ENCODE measurements at places on chromosomes 7 and 10.

GRCh38 chr7:107591421-107591820 lies 11.4 kb downstream of the BCAP29 start:
- DNase-seq = no peak

GRCh38 chr7:44574287-44574872 lies 672 bp upstream of the DDX56 start:
- DNase-seq = no peak

- no peak for DNase-seq
Observed at GRCh38 chr10:20582041-20582440, 315.1 kb downstream of the NEBL start.

DNA sequence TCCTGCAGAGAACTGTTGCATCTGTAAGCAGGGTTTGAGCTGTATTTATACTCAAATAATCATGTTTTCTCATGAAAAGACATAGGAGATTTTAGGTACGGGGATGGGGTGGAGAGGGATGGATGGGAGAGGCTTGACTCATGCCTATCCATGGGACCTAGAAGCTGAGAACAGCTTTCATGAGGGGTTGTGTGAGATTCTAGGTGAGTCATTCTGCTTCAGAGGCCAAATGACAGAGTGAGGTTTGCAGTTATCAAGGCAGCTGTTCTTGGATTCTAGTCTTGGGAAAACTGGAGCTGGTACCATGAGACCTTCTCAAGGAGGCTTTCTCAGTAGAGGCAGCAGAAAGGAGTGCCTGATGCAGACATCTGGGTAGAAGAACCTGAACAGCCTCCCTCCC lies 746.9 kb downstream of the TYW1 start:
- DNase-seq = no peak

DNA sequence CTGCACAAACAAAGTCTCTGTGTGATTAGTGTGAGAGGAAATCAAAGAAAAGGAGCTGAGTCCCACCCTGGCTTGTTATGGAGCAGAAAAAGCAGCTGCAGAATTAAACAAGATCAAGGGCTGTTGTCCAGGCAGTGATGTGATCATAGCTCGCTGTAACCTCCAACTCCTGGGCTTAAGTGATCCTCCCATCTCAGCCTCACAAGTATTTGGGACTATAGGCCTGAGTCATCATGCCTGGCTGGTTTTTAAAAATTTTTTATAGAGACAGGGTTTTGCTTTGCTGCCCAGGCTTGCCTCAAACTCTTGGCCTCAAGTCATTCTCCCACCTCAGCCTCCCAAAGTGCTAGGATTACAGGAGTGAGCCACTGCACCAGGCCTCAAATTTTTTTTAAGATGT lies 88.9 kb downstream of the IPMK start:
- no peak for DNase-seq

- DNase-seq = no peak
Observed at GRCh38 chr7:158781974-158782664, 47.2 kb downstream of the ESYT2 start.

- no peak for DNase-seq
Observed at GRCh38 chr7:116310141-116310540, 99.8 kb downstream of the TES start.

GRCh38 chr10:4839353-4839752 lies 13.3 kb downstream of the AKR1E2 start:
- DNase-seq = no peak

GRCh38 chr7:74575083-74575784 lies 82.3 kb upstream of the GTF2I start:
- no peak for DNase-seq

- peak; percentile 86 for DNase-seq
Observed at GRCh38 chr7:38682606-38683005, 51.4 kb upstream of the AMPH start.

- DNase-seq = peak; percentile 68
Observed at GRCh38 chr7:18975689-18976280, 141.7 kb downstream of the TWIST1 start.

DNA sequence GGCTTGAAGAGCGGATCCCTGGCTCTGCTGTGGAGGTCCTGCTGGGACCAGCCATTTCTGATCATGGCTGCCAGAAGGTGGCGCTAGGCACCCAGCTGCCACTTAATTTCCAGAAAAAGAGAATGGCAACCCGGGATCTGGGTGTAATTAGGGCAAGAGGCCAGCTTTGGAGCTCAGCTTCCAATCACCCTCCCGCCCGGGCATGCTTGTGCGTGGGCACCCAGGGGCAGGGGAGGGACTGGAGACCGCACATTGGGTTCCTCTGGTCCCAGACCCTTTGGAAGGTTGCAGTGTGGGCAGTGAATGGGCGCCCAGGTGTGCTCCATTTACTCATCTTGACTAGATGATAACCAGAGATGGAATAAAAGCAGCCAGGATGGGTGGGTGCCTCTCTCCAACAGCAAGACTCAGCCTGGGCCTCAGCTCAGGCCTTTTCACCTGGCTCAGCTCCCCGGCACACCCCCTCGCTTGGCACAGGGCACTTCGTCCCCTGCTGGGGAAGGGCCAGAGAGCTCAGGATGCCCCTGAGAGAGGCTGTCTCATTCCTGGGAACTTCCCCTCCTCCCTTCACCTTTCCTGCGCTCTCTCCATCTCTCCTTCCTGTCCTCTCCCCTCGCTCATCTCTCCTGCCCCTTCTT lies 14.7 kb downstream of the FAM241B start:
- DNase-seq = no peak

DNA sequence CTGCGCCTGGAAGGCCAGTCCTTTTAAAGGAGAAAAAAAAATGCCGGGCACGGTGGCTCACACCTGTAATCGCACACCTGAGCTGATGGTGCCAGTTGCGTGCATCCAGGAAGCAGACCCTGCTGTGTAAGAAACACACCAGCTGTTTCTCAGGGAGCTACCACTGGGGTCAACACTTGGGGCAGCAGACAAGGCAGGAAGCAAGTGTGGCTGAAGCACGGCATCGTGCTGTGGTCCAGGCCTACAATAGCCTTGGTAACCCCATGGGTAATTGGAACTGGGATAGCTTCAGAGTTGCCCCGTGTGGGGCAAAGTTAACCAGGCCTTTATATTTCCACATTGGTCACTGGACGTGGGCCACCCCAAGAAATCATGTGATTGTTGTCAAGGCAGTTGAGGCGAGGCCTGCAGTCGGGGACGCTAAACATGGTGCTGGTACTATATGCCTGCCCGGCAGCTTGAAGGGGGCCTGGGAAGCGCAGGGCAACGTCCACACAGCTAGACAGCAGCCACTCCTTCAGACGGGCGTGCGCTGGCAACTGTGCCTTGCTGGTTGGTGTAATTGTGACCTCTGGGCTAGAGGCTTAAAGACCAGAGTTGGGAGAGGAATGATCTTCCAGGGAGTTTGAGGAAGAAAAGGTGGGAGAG lies 2.5 kb upstream of the TACR2 start:
- DNase-seq = no peak

- no peak for DNase-seq
Observed at GRCh38 chr10:130729876-130730275, 581.6 kb downstream of the TCERG1L start.

GRCh38 chr7:129188372-129188891 lies at the start of gene SMO:
TSS of gene SMO (plus strand) at chr7:129188633. CDS start at chr7:129189152, 519 bp downstream.
- no peak for DNase-seq

DNA sequence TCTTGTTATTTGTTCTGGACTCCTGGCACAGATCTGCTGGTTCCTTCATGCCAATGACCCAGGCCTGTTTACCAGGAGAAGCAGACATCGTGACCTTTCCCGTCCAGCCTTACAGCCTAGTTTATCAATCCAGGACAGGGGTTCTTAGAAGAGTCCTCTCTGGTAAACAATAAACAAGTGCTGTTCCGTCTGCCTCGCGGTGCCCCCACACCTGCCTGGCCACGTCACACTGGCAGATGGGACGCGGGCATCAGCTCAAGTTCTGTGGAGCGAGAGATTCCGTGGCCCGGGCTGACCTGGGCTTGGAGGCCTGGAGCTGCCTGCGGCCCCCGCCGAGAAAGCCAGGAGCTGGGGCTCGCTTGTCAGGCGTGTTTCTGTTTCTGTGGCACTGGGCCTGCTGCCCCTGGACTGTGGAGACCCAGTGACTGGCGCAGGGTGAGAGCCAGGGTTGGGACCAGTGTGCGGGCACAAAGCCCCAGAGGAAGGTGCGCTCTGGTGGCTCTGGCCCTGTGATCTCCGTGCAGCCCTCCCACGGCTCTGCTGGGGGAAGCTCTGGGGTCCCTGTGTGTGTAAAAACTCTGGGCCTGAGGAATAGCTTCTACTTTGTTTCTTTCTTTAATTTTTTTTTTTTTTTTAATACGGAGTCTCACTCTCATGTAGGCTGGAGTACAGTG lies 28.4 kb upstream of the PFKFB3 start:
- no peak for DNase-seq

DNA sequence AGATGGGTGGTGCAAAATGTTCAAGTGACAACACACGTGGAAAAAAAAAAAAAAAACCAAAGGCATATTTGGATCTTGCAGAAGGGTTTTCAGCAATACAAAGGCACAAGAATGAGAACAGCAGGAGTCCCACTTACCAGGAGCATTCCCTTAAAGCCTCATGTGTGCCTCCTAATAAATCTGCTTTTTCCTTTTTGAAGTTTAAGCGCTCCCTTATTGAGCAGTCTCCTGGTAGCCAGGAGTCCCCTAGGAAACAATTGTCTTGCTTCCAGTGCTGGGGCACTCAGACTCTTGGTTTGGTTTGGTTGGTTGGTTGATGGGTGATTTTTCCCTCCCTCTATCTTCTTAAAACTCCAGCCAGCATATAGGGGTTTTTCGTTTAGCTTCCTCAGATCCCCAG lies 321.8 kb upstream of the NFE2L3 start:
- no peak for DNase-seq

GRCh38 chr7:41696323-41696916 lies 6.5 kb downstream of the INHBA start:
- no peak for DNase-seq

DNA sequence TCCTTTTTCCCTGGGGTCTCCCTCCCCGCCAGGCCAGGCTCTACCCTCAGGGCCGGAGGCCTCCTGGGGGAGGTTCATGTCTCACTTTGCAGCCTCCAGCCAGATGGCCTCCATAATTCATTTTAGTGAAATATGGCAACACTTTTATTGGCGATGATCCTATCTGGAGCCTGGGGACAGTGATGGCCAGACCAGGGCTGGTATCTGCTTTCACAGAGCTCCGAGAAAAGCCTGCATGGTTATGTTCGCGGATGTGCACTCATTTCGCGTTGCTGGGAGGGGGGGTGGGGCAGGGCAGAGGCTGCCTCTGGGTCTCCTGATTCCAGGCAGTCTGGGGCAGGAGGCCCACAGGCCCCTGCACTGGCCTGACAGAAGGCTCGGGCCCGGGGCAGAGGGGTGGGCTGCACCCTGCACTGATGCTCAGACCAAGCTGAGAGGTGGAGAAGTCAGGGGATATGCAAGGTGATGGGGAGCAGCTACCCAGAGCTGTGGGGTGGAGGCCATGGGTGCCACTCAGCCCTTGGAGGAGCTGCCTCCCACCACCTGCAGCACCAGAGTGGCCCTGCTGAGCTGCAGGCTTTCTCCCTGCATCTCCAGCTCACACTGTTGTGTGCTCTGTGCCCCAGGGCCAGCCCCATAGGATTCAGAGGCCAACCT lies 85.3 kb upstream of the RET start:
- DNase-seq = no peak

- no peak for DNase-seq
Observed at GRCh38 chr7:51543801-51544553, 227.4 kb upstream of the COBL start.

DNA sequence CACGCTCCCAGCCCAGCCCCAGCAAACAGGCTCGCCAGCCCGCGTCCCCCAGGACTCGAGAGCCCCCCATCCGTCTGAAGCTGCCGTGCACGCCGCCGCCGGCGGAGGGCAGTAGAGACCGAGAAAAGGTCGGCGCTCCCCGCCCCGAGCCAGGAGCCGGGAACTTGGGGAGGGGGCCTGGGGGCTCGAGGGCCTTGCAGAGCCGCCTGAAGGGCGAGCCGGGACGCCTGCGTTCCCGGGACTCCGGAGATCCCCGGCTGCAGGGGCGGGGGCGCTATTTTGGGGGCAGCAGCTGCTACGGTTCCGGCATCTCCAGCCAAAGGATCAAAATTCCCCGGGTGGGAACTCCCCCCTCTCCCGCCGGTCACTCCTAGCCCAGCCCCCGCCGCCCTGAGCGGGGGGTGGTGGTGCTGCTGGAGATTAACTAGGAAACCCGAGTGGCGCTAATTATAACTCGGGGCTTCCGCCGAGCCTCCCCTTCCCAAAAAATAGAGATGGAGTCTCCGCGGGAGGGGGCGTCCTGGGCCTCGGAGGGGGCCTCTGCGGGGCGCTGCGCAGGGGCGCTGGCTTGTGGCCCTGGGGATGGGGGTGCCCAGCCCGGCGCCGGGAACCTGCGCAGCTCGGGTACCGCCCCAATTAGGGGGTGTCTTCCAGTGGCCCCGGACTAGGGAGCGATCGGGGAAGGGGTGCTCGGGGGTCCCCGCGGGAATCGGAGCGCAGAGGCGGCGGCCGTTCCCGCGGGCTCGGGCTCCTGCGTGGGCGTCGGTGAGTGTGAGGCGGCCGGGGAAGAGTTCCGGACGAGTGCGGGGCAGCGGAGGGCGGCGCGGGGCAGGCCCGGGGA lies 608 bp downstream of the ACHE start:
- no peak for DNase-seq

- DNase-seq = no peak
Observed at GRCh38 chr7:39127058-39127457, 149.3 kb downstream of the POU6F2 start.

- no peak for DNase-seq
Observed at GRCh38 chr10:11396311-11396955, 215.0 kb downstream of the USP6NL start.

DNA sequence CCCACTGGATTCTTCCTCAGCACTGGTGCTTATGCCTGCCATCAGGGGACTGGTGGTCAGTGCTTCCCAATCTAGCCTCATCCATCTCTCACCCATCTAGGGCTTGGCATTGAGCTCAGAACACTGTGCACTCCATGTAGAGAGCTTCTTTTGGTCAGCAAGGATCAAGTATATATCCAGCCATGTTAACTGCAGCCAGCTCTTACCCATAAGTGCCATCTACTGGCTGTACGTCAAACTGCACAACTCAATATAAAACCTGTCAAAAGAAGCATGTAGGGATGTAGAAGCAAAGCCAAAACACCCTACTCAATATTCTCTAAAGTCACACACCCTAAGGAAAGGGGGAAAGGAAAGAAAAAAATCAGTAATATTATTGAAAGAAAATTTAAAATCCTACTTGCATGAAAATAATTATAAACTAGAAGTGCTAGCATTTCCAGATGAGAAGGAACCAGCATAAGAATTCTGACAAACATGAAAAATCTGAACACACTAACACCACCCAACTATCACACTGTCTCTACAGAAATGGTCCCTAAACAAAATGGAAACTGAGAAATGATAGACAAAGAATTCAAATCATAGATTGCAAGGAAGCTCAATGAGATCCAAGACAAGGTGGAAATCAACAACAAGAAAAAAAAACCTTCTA lies 531.1 kb upstream of the STEAP1 start:
- DNase-seq = peak; percentile 2

GRCh38 chr7:127820732-127821085 lies 168.7 kb downstream of the SND1 start:
- no peak for DNase-seq

GRCh38 chr7:41880107-41880506 lies 177.2 kb upstream of the INHBA start:
- no peak for DNase-seq

All from NCI-H446 treated with DMSO at 0.1 percent for 48 hours (cell line).